T-helper 2 cell (primary cell): ENCODE measurements at places on chromosomes 3 and 15.

DNA sequence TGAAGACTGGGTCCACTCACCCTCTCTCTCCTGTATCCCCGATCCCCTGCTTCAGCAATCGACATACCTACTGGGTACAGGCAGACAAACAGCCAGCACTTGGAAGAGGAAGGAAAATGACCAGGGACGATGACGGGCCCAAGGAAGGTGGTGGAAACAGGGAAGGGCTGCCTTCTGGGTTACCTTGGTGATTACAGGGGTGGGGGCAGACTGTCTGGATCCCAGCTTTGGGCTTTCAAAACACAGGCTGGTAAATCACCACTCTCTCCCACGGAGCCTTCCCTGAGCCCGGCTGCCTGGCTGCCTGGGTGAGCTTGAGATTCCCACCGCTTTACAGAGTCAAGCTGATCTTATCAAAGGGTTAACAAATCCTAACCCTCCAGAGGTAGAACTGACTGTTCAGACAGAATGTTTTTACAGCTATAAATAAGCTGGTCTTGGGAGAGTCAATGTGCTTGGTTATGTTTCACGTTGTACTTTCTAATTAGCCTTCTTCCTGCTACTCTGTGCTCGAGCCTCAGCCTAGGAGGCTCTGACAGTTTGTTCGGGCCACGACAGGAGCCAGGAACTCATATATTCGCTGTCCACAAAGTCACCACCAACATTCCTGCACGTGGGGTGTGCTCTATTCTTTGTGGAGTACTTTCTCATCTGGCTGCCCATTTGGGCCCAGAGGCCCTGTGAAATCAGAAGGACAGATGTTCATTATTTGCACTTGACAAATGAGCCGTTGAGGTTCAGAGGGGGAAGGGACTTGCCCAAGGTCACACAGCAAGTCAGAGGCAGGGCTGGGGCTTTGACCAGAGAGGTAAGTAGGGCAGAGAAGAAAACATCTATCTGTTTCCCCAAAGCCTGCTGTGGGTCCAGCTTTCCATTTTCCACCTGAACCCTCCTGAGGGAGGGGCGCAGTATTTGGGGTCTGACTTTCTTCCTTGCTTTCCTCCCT, 63.5 kb downstream of the FEM1B start:
- DNase-seq = no peak

- no peak for DNase-seq
These were observed 265.8 kb upstream of the ZNF717 start for GRCh38 chr3:76051145-76051544.

DNA sequence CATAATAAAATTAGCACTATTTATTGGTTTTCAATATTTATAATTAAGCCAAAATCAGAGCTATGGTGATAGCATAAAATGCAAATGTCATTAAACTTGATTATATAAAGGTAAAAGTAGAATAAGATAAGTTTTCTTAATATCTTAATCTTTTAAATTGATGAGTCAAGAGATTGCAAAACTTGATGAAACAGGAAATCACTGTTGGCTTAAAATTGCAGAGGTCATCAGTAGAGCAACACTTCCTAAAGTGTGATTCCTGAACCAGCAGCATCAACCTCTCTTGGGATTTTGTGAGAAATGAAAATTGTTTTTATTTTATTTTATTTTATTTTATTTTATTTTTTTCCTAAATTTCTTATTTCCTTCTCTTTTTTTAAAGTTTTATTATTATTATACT, 226.4 kb upstream of the CTDSPL start:
- DNase-seq = no peak

DNA sequence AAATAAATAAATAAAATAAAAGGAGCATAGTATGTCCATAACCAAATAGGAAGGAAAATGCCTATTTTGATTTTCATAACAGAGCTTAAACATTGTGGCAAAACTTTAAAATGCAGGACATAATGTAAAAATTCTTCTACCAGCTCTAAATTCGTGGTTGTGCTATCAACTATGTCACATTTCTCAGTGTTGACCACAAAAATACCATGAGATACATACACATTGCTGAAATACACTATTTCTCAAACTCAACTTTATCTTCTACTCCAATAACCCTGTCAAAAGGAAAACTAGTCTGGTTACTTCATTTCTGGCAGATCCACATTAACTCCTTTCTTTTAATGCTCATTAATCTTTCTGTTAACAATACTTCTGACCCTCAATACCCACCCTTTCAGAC, 523.2 kb downstream of the FHIT start:
- DNase-seq = no peak

GRCh38 chr15:87863152-87863551, 393.4 kb downstream of the NTRK3 start:
- DNase-seq = no peak

GRCh38 chr15:70503798-70504298, 259.5 kb downstream of the UACA start:
- DNase-seq = no peak

- DNase-seq = no peak
These were observed 171.5 kb downstream of the RPLP1 start for GRCh38 chr15:69624155-69624520.

DNA sequence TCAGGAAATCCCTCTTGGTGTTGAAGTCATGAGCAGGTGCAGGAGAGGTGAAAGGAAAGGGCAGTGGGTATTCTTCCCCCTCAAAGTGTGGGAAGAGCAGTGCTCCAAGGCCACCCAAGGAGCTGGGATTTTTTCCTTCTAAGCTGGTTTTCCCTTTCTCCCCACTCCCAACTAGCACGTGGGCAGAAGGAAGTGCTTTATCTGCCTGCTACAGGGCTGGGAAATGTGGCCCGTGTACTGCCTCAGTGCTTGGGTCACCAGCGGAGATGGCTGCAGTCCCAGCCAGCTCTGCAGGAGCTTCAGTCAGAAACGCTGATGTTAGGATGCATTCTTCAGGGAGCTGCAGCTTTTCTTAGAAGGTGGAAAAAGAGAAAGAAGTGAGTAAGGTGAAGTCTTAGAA, 99.2 kb downstream of the CACNA1D start:
- no peak for DNase-seq

DNA sequence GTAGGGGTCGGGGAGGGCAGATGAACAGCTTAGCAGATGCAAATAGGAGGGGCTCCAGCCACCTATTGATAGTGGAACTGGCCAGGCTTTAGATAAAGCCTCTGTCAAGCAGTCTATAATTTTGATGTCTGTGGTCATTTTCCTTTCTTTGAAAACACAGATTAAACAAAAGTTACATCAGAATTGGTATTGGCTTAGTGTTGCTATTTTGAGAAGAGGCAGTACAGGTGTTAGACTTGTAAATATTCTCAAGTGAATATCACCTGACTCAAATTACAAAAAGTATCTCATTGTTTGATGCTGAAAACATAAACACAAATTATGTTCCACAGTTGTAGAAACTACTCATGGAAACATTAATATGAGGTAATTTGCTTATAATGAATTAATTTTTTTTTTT, 18.1 kb downstream of the GHRL start:
- no peak for DNase-seq

GRCh38 chr3:185732782-185733181, 92.1 kb downstream of the IGF2BP2 start:
- no peak for DNase-seq

DNA sequence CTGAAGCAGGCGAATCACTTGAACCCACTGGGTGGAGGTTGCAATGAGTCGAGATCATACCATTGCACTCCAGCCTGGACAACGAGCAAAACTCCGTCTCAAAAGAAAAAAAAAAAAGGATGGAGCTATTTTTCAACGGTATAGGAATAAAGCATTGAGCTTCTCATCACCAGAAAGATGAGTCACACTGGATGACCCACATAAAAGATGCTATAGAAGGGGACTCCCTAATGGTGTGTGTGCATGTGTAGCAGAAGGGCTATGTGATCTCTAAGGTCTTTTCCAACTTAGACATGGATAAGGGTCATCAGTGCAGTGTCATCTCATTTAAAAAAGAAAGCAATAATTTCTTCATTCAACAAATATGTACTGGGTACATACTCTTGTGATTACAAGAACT, 476.0 kb downstream of the MFSD1 start:
- no peak for DNase-seq

DNA sequence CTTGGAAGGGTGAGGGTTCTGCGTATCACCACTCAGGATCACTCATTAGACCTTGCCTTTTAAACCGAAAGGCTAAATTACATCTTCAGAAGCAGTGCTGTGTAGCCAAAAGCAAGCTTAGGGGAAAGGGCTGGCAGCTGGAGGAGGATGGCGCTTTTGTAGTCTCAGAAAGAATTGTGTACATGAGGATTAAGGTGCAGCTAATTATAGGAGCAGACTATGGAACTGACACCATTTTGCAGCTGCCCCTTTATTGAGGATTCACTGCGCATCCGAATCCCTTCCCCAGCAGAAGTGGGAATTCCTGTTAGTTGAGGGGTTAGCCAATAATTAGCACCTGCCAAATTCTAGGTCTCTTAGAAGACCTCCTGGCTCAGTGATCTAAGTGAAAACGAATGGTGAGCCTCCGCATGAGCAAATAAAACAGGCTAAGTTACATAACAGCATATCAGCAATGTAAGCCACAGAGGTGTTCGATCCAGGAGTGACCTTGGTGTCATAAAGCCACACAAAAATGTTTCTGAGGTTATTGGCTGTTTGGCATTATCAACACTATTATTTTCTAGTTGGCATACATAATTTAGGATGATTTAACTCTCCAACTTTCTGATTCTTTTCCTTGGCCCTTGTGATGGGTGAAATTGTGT, 42.6 kb upstream of the SEMA6D start:
- no peak for DNase-seq

GRCh38 chr15:80760960-80761359, 18.2 kb upstream of the CEMIP start:
- DNase-seq = no peak

DNA sequence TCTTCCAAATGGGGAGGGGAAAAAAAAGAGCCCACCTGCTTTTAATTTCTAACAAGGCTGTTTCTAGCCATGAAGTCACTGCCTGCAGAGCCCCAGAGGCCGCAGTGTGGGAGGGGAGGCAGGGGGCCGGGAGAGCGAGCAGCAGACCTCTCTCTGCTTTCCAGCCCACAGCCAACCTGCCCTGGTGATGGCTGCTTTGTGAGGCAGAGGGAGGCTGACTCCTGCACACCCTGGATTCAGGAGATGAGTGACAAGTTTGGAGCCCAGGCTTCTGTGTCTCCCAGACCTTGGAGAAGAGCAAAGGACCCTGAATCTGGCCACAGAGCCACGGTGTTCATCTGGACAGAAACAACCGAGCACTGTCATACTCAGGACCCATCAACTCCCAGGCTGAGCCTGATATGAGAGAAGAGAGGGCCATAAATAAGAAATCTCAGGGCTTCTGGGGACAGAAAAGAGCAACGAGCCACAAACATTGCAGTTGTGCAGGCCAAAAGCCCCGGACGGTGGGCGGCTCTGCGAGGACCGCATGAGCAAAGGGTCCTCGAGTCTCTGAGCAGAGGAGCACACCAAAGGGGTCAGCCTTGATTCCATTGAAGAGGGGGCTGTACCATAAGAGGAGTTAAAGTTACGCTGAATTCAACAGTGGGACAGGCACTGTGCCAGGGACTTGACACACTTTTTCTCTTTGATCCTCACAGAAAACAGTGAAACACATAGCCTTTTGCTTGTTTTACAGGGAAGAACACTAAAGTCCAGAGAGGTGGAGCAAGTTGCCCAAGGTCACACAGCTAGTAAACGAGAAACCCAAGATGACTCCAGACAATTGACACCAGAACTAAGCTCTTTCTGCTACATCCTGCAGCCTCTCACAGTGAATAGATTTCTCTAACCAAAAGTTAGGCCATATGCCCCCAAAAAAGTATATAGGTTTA, 97.2 kb downstream of the SEMA5B start:
- DNase-seq = no peak

DNA sequence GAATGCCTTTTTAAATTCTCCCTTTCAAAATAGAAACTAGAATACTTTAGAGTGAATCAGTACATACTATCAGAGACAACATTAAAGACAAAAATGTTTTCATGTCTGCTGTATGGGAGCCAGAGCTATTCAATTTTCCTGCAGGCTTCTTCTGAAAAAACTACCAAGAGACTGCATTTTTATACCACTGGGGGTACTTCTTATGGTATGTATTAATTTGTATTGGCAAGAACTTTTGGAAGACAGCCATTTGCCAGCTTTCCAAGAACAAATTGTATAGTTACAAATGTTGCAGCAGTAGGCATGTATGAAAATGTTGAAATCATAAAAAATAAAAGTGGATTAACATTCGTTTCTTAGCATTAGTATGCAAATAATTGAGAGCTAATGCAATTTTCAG, 1010.0 kb upstream of the CADM2 start:
- DNase-seq = no peak

- DNase-seq = no peak
These were observed 176.8 kb downstream of the MEGF11 start for GRCh38 chr15:66076591-66077319.

GRCh38 chr3:132513057-132513456, 84.0 kb upstream of the ACKR4 start:
- DNase-seq = no peak

DNA sequence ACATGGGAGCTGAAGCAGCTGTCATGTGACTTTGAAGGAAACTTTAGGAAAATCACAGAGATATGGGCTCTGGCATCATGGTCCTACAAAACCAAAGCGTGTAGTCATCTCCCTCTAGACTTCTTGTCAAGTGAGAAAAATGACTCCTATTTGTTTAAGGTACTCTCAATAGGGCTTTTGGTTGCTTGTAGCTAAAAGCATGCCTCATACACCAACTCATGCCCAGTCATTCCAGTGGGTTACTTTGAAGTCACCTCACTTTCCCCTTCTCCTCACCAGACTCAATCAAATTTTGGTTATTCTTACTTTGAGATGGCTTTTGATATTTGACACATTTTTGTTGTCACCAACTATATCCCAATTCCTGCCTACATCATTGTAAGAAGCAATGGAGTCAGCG, 81.6 kb downstream of the BOC start:
- DNase-seq = no peak

- no peak for DNase-seq
These were observed 46.4 kb upstream of the USP3 start for GRCh38 chr15:63458026-63458425.

DNA sequence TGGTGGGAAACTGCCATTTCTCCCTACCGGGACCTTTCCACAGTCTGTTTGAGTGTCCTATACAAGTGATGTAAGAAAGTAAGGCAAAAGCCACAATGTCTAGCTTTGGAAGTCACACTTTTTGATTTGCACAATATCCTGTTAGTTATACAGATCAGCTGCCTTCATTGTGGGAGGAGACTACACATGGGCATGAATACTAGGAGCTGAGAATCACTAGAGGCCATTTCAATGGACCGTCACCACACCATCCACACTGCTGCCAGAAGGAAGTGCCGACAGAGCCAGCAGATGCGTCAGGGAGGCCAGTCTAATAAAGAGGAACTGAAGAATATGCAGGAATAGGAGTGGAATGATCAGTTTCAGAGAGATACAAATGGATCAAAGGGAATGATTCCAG, 65.8 kb downstream of the SCN11A start:
- DNase-seq = no peak

DNA sequence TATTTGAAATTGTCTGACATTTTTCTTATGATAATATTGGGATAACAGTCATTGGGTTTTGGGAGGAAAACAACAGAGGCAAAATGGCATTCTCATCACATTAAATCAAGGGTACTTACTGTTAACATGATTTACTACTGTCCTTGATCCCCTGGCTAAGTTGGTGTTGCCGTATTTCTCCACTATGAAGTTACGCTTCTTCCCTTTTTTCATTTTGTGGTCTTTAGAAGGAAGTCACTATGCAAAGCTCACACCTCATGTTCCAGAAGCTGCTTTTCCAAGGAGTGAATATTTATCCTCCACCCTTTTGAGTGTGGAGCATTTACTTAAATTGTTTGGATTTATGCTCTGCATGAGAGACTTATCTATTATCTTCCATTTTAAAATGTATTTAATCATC, 63.7 kb downstream of the ALCAM start:
- DNase-seq = no peak
